Brain (organoid and tissue), 16 donors: ENCODE measurements at places on chromosomes 7 and 10. TPM values are rescaled to one million over a fixed set of nuclear protein-coding genes. Genes with fewer than 3 reads are reported as not detected.

Gene STK31
- polyA plus RNA-seq: not detected

Gene ZFAND4
- polyA plus RNA-seq: 2.2 TPM

Gene AMPH
- polyA plus RNA-seq: 71.5 TPM

Gene UFSP1
- polyA plus RNA-seq: 1.1 TPM

Gene ABCF2
- 38.1 TPM for polyA plus RNA-seq

Gene NPC1L1
- polyA plus RNA-seq: not detected

Gene SEMA3C
- polyA plus RNA-seq: 3.3 TPM
